Foreskin keratinocyte (primary cell): ENCODE measurements at places on chromosomes 12 and 14. TPM values are rescaled to one million over a fixed set of nuclear protein-coding genes. Genes with fewer than 3 reads are reported as not detected.

Gene RDH16
- 0.07 TPM in 2 replicates for total RNA-seq

Gene BCL2L14
- total RNA-seq = not detected in 2 replicates

Gene HAL
- total RNA-seq = 0.42 and 0.48 TPM in 2 replicates

Gene RNFT2
- total RNA-seq = 1.3 and 2.6 TPM in 2 replicates

Gene CFAP73
- total RNA-seq = not detected in 2 replicates

Gene C12orf50
- total RNA-seq = not detected in 2 replicates
